NCI-H1417 (cell line): ENCODE measurements at places on chromosomes 2 and 18.
A peak's percentile ranks its signal among the peaks of the same experiment; 100 is the strongest.

DNA sequence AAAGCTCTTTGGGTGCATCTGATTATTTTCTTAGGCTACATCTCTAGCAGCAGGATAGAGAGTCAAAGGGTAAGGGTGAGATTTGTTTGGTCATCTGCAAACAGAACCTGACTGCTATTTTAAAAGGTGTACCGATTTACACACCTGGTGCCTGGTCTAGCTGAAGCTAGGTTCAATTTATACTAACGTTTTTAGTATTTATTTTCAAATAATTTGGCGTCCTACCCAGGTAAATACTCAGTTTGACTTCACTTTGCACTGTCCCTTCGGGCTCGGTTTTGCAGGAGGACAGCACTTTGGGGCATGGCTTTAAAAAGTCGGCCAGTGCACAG is 683 bp downstream of the PTRHD1 start:
- DNase-seq: no peak

GRCh38 chr2:33212151-33212550 is 264.3 kb upstream of the RASGRP3 start:
- peak; percentile 17 for DNase-seq

GRCh38 chr2:164667566-164667965 is 46.3 kb upstream of the GRB14 start:
- DNase-seq: no peak

- no peak for DNase-seq
Observed at GRCh38 chr2:200985799-200986198, 22.3 kb upstream of the ORC2 start.

GRCh38 chr18:6294148-6294784 is 120.4 kb downstream of the L3MBTL4 start:
- no peak for DNase-seq

DNA sequence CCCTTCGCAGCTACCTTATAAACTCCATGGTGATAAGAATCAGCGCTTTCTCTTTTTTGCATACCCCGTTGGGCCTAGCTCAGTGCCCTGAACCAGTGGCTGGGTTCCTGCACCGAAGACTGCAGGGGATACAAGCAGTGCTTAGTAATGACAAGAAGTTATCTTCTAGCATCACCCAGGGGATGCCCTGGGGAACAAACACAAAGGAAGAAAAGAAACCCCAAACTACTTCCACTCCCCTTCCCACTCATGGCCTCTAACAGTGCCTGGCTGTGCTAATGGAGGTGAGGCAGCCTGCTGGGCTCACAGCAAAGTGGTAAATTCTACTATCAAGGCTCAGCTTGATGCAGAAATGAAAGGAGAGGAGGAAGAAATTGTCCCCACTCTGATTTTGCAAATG is 314.7 kb downstream of the TXNL1 start:
- no peak for DNase-seq

DNA sequence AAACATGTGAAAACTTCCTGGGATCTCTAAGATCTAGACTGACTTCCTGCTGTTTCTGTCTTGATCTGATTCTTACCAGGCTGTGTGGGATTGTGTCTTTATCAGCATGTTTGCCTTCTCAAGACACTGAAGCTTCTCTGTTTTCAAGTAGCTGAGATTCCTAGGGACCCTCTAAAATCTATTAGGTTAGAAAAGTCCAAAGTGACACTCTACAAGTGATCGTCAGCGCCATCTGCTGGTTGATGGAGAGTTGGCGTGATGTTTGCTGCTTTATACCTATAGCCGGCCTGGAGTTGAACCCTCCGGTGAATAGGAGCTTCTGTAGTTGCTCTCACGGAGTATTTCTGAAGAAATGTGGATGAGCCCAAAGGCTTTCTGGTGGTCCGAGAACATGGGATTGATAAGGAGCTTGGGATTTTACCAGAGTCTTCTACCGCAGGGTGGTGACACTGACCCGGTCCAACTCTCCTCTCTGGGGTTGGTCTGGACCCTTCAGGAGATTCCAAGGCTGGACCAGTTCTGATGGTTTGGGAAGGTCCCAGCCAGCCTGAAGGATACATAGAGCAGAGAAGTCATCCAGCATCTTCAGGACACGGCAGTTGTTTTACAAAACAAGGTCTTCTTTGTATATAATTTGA is 96.0 kb upstream of the TTC39C start:
- peak; percentile 67 for DNase-seq

GRCh38 chr2:62140426-62141141 is 55.3 kb upstream of the B3GNT2 start:
- DNase-seq: no peak

- peak; percentile 66 for DNase-seq
Observed at GRCh38 chr2:210577263-210578071, 21.1 kb downstream of the CPS1 start.

DNA sequence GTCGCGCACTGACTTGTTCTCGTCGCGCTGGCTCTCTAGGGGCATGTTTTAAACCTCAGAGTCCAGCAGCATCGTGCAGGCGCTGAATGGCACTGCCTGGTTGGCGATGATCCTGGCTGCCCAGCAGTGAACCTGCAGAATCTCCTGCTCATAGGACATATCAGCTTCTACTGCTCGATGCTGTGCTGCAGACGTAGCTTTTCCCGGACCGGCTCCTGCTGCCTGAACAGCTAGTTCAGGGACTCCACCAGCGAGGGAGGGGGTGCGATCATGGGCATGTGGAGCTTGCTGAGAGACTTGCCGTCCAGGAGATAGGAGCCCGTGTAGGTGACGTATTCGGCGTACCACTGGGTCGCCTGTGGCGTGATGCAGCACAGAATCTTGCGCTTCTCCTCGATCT is 890.0 kb upstream of the LRRTM1 start:
- DNase-seq: no peak

DNA sequence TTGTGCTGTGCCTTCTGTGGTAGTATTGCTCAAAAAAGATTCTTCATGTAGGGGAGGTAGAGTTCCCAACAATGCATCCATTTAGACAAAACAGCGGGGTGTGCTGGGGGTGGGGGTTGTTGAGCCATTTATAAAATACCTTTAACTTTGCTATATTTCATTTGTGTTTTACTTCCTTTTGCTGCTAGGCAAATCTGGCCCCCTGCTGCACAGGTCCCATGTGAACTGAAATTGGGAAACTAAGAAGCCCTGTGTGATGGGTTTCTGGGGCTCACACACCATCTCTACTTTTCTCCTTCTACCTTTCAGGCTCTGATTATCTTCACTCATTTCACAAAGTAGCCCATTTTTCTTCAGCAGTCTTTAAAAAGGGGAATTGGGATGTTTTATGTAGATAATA is 52.7 kb upstream of the ITGA4 start:
- no peak for DNase-seq

DNA sequence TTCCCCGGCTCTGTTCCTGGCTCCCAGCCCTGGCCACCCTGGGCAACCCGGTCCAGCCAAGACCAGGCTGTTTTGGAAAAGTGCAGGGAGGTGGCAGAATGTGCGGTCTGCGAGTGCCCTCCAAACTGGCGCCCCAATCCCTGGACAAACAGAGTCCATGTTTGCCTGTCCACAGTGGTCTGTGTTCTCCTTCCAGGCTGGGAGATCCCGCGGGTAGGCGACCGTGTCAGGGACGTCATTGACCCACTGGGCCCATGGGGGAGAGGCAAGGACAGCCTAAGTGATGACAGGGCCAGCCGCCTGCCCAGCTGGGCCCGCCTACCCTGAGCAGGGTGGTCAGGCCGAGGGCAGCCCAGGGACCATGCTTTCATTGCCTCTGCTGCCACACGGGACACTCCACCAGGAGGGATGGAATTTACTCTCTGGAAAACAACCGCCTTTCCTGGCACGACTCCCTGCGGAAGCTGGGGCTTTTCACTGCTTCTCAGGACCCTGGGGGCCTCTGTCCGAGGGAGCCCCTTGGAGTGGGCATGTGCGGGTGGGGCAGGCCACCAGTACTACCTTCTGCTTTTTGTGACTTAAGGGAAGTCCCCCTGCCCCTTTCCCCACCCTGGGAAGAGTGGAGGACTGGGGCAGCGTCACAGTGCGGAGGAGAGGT is 20.1 kb downstream of the CYP26B1 start:
- DNase-seq: no peak

DNA sequence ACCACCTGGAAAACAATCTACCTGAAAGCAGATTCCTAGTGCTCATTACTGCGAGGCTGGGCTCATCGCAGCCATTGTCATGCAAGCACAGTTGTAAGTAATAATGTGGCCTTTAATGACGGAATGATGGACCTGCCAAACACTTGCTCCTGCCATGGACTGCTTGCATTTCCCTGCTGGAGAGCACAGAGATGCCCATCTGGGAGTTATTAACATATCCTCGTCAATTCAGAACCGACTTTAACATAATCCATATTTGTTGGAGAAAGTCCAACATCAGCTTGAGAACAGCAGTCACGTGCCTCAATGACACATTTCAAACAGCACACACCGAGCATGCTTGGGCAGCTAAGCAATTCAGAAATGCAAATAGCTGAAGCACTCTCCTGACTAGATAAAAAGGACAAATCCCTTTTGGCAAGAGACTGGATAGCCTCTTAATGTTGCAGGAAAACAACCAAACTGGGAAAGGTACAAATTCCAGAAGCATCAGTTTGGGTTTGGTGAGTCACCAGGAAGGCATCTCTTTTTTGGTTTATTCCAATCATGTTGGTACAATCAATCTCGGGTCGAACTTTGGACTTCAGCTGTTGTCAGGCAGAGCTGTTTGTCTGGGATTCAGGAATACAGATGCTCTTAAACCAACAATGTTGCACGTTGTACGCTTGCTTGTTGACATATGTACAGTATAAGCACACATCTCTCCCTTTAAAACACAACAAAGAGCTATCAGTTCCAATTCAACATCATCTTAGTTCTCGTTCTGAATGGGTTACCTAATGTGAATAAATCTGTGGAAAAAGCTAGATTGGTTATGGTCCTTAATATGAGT is 395.8 kb downstream of the LNPK start:
- peak; percentile 30 for DNase-seq

DNA sequence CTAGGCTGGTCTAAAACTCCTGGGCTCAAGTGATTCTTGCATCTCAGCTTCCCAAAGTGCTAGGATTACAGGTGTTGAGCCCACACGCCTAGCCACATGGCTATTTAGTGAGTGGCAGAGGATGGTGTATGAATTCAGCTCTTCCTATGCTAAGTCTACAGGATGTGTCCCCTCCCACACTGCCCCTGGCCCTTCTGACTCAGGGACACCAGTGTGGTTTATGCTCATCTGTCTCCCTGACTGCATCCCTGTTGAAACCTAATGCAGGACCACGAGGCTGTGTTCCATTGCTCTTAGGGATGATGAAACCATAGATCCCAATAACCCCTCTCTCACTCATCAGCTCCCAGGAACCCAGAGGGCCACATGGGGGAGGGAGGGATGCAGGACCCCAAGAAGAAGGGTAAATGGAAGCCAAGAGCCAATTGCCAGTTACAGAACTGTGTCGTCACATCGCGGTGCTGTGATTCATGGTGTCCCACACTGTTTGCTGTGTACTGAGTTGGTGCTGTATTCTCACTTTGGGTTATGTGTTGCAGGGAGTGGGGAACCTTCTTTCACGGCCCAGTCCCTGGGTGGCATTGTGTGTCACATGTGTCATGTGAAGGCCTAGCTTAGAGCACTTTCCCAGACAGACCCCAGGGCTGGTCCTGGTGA is 102.9 kb upstream of the HAAO start:
- no peak for DNase-seq

GRCh38 chr18:12296457-12296856 is 11.6 kb upstream of the TUBB6 start:
- no peak for DNase-seq

GRCh38 chr18:46161703-46162396 is 57.7 kb downstream of the HAUS1 start:
- no peak for DNase-seq

- DNase-seq: peak; percentile 77
Observed at GRCh38 chr18:13564579-13564978, 161.8 kb downstream of the FAM210A start.

DNA sequence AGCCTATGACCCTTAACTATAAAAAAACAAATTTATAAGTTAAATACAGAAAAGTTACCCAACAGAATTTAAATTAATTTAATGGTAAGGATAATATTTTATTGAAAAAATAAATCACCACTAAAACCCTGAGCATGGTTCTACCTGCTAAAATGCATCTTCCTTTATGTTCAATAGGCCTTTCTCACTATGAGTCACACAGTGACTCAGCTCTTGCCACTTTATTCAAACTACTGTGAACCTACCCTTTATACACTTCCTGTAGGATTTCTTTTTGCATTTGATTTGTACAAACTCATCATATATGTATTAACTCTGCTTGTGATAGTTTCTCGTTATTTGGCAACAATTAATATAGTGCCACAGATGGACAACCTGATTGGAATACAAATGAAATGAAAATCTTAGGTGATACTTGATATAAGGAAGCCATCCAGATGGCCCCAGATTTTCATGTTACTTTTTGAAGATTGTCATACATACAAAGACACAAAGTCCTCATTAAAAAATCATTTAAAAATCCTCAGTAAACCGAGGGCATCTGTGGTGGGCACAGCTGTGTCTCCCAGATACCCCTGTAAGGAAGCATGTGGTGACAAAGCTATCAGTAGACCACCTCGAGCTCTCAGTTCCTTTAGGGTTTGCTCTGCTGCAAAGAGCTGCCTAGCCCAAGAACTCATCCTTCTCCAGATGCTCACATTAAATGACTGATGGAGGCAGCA is 55.2 kb upstream of the COBLL1 start:
- DNase-seq: no peak

DNA sequence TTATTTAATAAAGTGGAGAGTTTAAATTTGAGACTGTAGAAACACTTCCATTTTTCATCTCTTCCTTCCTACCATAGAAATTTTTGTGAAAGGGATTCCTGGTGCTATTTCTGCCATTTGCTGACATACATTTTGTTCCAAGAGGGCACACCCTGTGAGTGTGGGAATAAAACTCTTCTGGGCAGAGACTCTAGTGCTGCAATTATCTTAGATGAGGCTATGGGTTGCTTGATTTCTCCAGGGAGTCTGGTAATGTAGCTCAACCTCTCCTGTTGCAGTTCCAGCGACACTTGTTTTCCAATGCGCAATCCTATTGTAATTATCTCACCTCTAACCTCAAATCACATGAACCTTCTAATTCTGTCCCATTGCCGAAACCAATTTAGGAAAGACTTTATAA is 60.1 kb upstream of the ZSWIM2 start:
- no peak for DNase-seq

- peak; percentile 64 for DNase-seq
Observed at GRCh38 chr2:43221763-43222474, 4.5 kb downstream of the ZFP36L2 start.

- no peak for DNase-seq
Observed at GRCh38 chr2:221134718-221135117, 437.4 kb downstream of the EPHA4 start.

DNA sequence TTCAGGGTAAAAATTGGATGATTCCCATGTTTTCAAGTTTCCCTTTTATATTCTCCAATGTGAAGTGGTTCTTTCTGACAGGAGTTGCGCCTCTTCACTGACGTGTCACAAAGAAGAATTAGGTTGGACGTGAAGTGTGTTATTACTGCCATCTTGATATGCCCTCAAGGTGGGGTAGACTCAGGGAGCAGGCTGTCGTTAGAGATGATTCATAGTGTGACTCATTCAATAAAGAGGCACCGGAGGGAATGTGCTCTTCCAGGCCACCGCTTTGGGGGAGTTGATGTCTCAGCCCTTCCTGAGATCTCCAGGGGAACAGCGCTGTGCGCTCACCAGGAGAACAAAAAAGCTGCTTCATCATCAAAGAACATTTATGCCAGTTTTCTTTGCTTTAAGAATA is 3.6 kb upstream of the DGKD start:
- peak; percentile 78 for DNase-seq

- DNase-seq: peak; percentile 33
Observed at GRCh38 chr2:237892984-237893595, 33.7 kb downstream of the RAMP1 start.
